ENCODE measurements at places on chromosomes 3 and 15.
A peak's percentile ranks its signal among the peaks of the same experiment; 100 is the strongest.

- no peak for DNase-seq
Measured at GRCh38 chr15:101159096-101159935, 92.5 kb downstream of the CHSY1 start.

DNA sequence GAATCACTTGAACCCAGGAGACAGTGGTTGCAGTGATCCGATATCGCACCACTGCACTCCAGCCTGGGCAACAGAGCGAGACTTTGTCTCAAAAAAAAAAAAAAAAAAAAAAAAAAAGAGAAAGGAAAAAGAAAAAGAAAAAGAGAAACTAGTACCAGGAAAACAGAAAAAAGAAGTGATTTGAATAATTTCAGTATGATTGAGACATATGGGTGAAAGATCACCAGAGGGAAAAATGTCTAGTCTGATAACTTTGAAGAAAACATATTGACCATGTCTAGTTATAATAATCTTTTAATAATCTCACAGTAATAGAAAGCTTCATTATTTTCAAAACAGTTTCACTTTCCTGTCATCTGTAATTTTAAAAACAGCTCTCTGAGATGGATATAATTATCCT is 16.4 kb downstream of the TGFBR2 start:
- no peak for DNase-seq

DNA sequence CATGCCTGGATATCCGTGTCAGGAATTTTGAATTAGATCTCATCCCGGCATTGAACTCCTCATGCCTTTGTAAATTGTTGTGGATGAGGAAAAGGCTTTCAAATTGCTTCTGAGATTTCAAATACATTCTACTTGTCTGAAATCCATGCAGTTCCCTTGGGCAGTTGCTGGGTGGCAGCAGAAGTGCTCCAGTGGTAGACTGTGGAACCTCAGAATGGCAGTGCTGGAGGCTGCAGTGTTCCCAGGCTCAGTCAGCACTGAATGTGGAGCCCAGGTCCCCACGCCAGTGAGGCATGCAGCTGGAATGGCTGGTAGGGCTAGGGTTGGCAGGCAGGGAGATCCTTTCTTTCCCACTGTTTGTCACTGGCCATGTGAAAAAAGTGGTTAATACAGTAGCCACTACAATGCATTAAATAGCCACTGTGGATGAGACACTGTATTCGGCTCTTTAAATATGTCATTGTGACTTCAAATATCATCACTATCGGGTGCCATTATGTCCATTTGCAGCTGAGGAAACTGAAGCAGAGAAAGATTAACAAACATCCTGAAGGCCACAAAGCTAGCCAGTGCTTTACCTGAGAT is 98.6 kb downstream of the TPRG1 start:
- DNase-seq = peak; percentile 32

DNA sequence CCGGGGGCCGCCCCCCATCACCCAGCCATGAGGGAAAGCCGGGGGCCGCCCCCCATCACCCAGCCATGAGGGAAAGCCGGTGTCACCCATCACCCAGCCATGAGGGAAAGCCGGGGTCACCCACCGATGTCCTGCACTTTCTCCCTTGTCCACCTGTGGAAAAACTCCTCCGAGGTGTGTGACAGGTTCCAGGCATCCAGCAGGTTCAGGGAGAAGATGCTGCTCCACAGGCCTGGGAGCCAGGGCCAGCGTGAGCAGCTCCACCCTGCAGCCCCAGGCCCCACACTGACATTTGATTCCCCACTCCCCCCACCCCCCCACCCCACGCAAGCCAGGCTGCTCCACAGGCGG is 15.5 kb upstream of the EHD4 start:
- no peak for DNase-seq

- no peak for DNase-seq
Measured at GRCh38 chr15:90013503-90013937, 12.4 kb downstream of the ZNF710 start.

DNA sequence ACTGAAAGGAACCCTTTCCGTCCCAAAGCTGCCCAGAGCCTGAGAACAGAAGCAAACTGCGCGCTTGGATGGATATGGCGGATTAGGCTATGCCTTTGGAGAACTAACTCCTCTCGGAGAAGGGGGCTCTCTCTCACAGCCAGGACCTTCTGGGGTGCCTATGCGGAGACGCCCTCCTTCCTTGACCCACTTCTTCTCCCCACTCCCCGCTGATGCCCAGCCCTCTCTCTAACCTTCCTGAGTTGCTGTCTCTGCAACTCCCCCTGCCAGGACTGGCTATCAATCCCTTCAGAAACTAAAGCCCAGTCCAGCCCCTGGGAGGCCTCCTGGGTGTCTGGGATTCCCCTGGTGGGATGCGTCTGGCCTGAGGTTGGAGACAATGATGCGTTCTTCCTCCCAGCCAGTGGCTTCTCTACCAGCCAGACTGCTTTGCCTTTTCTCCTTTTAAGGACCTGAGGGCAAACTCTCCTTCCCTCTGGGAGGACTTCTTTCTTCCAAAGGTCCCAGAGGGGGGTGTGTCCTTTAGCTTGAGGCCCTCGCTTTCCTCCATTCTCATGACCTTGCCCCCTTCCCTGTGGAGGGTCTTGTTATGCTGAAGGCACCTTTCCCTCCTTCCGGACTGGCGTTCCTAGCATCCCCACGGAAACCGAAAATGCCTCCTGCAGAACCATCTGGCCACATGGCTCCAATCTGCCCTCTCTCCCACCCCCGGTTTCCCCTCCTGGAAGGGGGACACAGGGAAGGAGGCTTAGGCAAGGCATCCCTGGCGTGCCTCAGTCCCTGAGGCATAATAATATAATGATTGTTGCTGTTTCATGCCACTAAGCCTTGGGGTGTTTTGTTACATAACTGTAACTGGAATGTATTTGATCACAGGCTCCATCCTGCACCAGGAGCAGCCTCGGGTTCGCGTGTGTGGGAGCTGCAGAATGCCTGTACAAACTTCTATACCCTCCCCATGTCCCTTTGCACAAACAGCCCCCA is 63.4 kb upstream of the C15orf39 start:
- DNase-seq = no peak

DNA sequence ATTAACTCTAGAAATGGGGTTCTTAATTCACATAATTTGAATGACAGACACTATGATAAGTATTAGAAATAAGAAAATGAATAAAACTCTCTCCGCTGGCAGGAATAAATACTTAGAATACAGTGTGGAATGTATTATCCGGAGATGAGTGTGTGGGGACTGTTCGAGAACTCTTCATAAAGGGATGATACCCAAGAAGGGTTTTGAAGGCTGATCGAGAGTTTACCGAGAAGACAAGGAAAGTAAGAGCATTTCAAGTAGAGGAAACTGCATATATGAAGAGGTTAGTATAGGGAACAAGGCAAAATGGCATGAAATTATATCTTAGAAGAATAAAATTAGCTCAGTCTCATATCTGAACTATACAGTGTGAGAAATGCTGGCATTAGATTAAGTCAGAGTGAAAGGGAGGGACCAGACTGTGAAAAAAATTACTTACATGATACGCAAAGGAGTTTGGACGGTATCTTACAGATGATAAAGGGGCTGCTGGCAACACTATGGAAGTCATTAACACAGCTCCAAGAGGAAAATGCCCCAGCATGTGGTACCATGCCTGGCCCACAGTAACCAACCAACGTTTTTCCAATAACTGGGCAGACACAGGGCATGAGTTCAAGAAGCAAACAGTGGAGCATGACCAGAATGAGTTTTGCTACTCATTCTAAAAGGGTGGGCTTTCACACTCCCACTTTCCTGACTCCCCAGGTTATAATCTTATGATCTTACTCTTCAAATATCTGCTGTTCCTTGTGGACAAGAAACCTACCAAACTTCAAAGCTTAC is 6.5 kb downstream of the DCBLD2 start:
- no peak for DNase-seq

DNA sequence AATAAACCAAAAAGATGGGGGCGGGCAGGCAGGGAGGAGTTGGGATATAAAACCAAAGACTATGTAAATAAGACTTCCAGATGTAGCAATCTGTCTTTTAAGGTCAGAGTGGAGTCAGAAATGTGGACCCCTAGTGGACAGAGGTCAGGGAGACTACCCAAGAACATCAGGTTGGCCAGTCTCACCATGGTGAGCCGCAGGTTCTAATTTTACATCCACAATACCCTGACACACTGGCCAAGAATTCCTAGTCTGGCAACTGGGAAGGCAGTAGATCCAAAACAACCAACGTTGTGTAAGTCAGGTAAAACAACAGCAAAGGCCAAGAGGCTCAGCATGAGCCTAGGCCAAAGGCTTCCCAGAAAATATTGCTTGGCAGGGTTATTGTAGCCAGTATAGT is 203.4 kb downstream of the FOXP1 start:
- DNase-seq = no peak

GRCh38 chr3:47606165-47606564 is 27.5 kb upstream of the CSPG5 start:
- no peak for DNase-seq

DNA sequence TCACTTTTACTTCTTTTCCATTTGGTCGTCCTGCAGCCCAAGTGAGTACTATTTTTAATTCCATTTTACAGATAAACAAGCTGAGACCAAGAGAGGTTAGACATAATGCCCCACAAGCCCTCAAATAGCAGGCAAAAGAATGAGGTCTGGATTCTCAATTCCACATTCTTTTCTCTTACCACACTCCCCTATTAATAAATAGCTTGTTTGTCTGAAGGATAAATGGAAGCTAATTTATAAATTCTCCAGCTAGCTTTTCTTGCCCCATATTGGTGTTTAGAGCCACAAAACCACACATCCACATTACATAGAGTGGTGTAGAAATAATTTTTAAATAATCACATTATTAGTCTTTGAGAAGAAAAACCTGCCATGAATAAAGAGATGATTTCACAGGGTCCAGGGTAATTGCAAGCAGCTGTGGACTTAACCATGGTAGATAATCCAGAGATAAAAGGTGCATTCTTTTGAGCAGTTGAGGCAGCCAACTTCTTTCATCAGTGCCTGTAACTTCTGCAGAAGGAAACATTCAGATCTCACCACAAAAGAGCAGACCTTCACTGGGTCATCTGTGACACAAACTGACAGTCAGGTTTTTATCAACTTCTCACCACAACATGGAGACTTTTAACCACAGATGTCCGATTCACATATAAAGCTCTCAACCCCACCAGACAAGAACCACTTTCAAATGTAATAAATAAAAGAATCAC is 313.4 kb upstream of the STT3B start:
- DNase-seq = peak; percentile 44

DNA sequence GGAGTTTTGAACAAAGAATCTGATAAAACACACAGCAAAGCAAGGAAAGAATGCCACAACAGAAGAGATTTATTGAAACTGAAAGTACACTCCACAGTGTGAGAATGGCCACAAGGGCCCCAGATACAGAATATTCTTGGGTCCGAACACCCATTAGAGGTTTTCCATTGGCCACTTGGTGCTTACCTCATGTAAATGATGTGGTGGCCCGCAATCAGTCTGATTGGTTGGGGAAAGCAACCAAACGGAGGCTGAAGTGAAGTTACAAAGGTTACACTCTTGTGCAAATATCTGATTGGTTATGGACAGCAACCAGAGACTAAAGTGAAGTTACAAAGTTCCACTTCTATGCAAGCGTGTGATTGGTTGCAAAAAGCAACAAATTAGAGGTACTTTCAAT is 20.4 kb downstream of the NSUN3 start:
- no peak for DNase-seq

GRCh38 chr15:86336051-86336788 is 256.5 kb downstream of the AGBL1 start:
- DNase-seq = no peak

DNA sequence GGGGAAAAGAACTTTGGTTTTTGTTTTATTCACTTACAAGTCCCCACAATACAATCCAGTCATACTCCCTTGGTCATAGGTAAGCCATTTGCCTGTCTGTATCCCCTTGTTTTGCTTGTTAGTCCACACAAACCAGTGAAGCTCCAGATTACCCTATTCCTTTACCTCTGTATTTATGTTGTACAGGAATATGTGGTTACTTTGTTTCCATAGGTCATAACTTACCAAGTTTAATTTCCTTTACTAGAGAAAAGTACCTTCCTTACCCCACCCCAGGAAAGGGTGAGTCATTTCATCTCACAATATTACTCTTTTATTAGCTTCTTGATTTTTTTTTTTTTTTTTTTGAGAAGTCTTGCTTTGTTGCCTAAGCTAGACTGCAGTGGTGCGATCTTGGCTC is 113.4 kb upstream of the LRRFIP2 start:
- no peak for DNase-seq

- no peak for DNase-seq
Measured at GRCh38 chr3:57062101-57062631, 1.7 kb downstream of the SPATA12 start.

DNA sequence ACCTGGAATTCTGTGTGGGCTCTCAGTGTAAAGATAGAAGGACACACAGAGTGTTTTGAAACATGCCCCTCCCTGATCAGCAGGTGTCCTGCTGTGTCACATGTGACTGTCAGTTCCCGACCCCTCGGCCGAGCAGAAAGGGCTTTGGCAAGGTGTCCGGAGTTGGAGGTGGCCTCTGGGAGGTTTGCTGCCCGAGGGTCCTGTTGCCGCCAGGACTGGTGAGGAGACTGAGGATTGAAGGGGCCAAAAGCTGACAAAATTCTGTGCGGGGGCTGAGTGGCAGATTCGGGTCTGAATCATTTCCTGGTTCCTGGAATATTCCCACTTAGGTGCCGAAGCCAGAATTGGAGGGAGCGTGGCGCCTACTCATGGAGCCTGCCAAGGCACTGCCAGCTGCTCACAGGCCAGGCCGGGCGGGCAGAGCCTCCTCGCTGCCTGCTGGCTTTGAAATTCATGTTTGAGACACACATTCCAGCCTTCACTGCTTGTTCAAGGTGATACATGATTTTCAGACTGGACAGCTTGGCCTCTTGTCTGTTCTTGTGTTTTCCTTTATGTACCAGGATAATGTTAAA is 83.8 kb downstream of the APBA2 start:
- no peak for DNase-seq

DNA sequence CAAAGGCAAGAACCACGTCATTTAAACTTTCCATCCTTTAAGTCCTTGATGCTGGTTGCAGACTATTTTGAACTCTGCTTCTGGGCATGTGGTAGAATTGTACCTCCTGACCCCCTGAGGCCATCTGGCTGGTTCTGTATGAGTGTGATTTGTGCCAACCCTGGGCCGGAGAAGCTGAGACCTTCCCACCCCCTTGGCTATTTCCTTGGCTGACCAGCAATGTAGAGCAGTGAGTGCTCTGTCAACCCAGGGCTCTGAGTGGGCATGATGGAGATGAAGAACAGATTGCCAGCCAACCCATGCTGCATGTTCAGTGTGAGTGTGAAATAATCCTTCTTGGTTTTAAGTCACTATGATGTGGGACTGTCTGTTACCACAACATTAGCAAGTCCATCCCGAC is 82.1 kb upstream of the RASGRP1 start:
- DNase-seq = no peak
